ENCODE measurements at places on chromosomes 2 and 18.

- no peak for DNase-seq
These were observed 8.3 kb upstream of the IL1RN start for GRCh38 chr2:113119111-113119510.

- DNase-seq = no peak
These were observed 2.8 kb downstream of the ONECUT2 start for GRCh38 chr18:57437766-57438671.

- no peak for DNase-seq
These were observed 24.7 kb upstream of the MBP start for GRCh38 chr18:77157312-77157711.

DNA sequence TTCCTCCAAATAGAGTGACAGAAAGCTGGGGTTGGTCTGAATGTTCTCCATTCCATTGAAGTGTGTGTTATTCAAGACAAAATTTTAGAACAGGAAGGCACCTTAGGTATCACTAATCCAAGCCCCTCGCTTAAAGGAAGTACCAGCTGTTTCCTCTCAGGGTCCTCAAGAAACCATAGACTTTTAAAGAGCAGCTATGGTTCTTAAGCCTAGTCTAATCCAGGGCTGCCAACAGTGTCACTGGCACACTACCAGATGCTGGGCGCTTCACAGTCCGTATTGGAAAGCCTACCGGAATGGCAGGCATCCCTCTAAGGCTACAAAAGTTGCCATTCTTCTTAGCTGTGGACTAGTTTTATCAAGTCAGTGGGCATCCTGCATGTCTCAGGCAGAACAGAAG, 1.9 kb downstream of the NEMP2 start:
- DNase-seq = no peak

- DNase-seq = no peak
These were observed 135.8 kb downstream of the IKZF2 start for GRCh38 chr2:213015387-213016165.

DNA sequence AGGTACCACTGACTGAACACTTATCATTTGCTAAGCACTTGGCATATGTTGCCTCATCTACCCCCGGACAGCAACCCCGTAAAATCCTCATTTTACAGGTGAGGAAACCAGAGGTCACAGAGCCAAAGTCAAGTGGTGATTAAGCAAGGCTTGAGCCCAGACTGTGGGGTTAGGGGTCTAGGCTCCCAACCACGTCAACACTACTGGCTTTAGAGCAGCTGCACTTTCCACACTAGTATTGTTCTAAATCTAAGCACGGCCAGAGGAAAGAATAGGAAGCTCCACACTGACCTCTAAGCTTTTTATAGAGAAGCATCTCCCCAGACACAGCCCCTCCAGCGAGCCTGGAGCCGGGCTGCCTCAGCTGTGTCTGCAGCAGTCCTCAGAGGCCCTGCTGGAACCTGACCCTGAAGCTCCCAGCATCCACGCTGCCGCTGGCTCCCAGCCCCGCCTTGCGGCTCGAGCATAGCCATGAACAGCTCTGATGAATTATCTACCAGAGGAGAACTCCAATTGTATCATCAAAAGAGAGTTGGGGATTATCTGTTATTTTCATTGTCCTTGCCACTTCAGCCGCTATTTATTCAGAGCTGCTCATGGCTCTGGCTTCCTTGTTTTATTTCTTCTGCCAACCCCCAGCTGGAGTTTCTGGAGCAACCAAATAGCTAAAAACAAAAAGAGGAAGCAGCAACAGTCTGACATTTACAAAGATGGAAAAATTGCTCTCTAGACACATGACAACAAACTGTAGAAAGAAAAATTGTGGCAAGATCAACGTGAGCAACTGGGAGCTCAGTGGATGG, 62.2 kb upstream of the RTN4 start:
- peak; percentile 55 for DNase-seq

GRCh38 chr18:9861933-9862332, 23.8 kb upstream of the TXNDC2 start:
- no peak for DNase-seq

- no peak for DNase-seq
These were observed 734.8 kb upstream of the NXPH2 start for GRCh38 chr2:139514951-139515350.

Data from GM04503 (cell line).